Activated B cell treated with CpG ODN at 0.5 μM for 24 hours (primary cell): ENCODE measurements at places on chromosomes 3 and 15.
A peak's percentile ranks its signal among the peaks of the same experiment; 100 is the strongest.

- DNase-seq = no peak
These were observed 4.6 kb upstream of the CX3CR1 start for GRCh38 chr3:39284457-39284881.

DNA sequence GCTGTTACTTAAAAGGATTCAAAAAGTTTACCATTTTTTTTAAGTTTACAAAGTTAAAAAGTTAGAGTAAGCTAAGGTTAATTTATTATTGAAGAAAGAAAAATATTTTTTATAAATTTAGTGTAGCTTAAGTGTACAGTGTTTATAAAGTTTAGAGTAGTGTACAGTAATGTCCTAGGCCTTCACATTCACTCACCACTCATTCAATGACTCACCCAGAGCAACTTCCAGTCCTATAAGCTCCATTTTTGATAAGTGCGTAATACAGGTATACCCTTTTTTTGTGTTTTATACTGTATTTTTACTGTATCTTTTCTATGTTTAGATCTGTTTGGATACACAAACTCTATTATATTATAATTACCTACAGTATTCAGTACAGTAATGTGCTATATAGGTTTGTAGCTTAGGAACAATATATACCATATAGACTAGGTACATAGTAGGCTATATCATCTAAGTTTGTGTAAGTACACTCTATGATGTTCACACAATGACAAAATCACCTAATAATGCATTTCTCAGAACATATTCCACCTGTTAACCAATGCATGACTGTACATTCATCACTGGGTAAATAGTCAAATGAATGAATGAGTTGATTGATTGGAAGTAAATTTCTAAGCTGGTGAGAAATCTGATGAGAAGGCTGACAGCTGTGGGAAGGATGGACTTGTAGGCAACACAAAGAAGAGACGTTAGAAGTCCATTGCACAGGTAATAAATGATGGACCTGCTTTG, 95.2 kb upstream of the CDIN1 start:
- DNase-seq = no peak

DNA sequence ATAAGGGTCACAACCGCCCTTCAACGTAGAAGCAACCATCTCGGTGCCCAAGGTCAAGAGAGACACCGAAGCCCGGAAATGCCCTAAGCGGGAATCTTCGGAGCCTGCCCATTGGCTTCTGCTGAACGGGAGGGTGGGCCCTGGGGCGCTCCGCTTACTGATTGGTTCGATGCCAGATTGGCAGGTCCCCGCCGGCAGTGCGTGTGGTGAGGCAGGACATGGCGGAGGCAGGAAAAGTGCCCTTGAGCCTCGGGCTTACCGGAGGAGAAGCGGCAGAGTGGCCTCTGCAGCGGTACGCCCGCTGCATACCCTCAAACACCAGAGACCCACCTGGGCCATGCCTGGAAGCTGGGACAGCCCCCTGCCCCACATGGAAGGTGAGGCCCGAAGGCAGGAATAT, at the start of gene REC114:
REC114 (plus strand) TSS at position 197 of the 400 bp plus-strand sequence; CDS start at position 219, 22 bp downstream.
- DNase-seq = no peak

DNA sequence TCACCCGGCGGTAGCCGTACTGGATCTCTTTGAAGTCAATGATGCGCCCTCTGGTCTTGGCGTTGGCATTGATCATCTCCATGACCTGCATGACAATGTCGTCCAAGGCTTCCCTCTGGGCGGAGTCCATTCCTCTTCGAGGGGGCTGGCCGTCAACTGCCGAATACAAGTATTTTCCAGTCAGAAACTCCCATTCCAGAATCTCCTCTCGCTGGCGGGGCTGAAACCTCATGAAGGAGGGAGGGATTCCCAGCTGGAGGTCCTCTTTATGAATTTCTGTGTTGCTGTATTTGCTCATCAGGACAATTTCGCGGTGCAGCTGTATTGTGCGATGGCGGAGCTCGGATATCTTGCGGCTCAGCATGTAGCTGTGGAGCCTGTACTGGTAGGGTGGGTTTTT, 73.4 kb downstream of the CHSY1 start:
- DNase-seq = no peak

DNA sequence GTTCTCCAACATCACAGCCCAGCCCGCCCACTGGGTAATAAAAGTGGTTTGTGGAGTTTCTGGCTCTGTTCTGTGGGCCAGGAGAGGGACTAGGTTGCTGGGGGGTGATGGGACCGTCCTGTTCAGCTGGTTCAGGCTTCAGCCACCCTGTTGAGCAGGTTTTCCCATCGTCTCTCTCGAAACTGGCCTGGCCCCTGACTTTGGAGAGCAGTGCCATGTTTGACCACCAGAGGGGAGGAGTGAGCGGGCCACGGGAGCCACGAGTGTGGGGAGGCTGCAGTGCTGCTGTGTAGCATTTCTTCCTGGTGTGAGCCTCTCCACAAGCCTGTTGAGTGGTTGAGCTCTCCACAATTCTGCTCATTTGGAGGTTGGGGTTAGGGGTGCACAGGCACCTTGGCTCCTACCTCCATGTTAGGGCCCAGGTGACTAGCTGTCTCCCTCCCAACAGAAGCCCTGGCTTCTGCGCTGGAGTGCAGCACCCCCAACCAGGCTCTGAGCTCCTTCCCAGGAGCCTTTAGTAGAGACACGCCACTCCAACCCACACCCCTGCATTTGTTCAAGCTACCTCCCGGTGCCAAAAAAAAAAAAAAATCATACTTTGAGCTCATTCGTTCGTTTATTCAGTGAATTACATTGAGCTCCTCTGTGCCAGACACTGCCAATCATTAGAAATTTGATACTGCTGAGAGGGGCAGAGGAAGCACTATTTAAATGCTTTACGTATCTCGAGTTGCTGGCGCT, 13.9 kb downstream of the SPINT1 start:
- DNase-seq = peak; percentile 80

DNA sequence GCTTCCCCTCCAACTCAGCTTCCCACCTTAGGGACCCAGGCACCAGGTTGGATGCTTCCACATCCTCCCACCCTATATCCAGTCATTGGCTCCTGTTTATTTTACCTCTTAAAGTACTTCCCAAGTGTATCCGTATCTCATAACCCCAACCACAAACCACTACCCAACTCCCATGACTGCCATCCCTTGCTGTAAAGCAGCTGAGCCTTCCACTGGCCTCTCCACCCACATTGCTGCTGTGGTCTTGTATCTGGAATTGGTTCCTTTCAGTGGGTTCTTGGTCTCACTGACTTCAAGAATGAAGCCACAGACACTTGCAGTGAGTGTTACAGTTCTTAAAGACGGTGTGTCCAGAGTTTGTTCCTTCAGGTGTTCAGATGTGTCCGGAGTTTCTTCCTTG, 79.8 kb upstream of the HRH1 start:
- DNase-seq = no peak

DNA sequence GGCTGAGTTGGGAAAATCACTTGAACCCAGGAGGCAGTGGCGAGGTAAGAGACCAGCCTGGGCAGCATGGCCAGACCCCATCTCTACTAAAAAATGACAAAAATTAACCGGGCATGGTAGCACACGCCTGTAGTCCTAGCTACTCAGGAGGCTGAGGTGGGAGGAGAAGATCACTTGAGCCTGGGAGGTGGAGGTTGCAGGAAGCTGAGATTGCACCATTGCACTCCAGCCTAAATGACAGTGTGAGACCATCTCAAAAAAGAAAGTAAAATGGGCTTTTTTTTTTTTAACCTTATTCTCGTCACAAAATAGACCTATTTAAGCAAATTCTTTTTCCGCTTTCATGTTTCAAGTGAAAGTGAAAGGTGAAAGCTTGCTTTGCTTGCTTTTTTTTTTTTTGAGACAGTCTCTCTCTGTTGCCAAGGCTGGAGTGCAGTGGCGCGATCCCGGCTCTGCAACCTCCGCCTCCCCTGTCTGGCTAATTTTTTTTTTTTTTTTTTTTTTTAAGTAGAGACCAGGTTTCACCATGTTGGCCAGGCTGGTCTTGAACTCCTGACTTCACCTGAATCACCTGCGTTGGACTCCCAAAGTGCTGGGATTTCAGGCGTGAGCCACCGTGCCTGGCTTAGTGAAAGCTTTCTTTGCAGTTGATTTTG, 3.6 kb downstream of the PDIA3 start:
- DNase-seq = no peak

- DNase-seq = no peak
These were observed 17.9 kb upstream of the COPG1 start for GRCh38 chr3:129231331-129232119.
